ENCODE measurements at places on chromosomes 7 and 10. TPM values are rescaled to one million over a fixed set of nuclear protein-coding genes. Genes with fewer than 3 reads are reported as not detected.

The SLC39A12 gene
- not detected for total RNA-seq

- no peak for DNase-seq
- H3K27ac ChIP-seq, result no peak overlapping the region
- H3K4me1 ChIP-seq, result no peaks in the 10 kb centered on the region
- no peaks in the 10 kb centered on the region for H3K27me3 ChIP-seq
These were observed 293.6 kb upstream of the ZMIZ1 start for GRCh38 chr10:78774999-78775711.

The RET gene
- total RNA-seq, result 0.32 TPM

GRCh38 chr7:106260136-106260561 lies 24.6 kb downstream of the NAMPT start:
- no peak for DNase-seq
- H3K27me3 ChIP-seq, result no peaks in the 10 kb centered on the region
- no peak overlapping the region for H3K4me3 ChIP-seq
- peak overlapping the region; percentile 83 for H3K27ac ChIP-seq
- peaks cover 92% of the 10 kb centered on the region for H3K36me3 ChIP-seq
- peaks cover 81% of the 10 kb centered on the region for H3K4me1 ChIP-seq

DNA sequence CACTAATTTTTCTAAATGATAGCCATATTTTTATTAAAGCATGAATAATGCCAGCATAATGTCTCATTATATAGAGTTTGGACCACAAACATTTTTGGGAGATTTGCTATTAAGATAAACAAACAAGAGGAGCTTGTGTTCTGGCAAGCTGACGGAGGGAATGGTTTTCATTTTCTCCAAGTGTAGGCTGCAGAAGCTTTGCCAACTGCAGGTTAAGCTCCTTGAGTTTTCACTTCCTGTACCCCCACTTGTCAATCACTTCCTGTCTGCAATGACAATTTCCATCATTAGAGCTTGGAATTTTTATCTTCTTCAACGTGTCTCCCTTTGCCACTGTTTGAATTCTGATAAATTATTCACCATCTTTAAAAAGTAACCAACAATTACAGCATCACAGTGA lies 13.4 kb downstream of the EBF3 start:
- no peak overlapping the region for H3K4me3 ChIP-seq
- no peak for DNase-seq
- peaks cover 22% of the 10 kb centered on the region for H3K27me3 ChIP-seq
- no peaks in the 10 kb centered on the region for H3K4me1 ChIP-seq
- no peak overlapping the region for H3K27ac ChIP-seq

The SLC26A5 gene
- not detected for total RNA-seq

The ZNF239 gene
- total RNA-seq, result 2.4 TPM

The RGS10 gene
- 186 TPM for total RNA-seq

- H3K4me1 ChIP-seq, result peaks cover 32% of the 10 kb centered on the region
- H3K36me3 ChIP-seq, result peaks cover 16% of the 10 kb centered on the region
- peak overlapping the region; percentile 89 for H3K4me3 ChIP-seq
- H3K27ac ChIP-seq, result peak overlapping the region; percentile 83
- no peaks in the 10 kb centered on the region for H3K27me3 ChIP-seq
- DNase-seq, result no peak
These were observed 809 bp upstream of the OGA start for GRCh38 chr10:101818872-101819633.

- DNase-seq, result no peak
- no peaks in the 10 kb centered on the region for H3K27me3 ChIP-seq
- H3K4me3 ChIP-seq, result no peak overlapping the region
- H3K27ac ChIP-seq, result no peak overlapping the region
- peaks cover 4% of the 10 kb centered on the region for H3K4me1 ChIP-seq
These were observed 18.1 kb downstream of the ANKRD16 start for GRCh38 chr10:5871596-5871995.

- no peak for DNase-seq
- H3K27me3 ChIP-seq, result no peaks in the 10 kb centered on the region
- H3K4me1 ChIP-seq, result no peaks in the 10 kb centered on the region
- no peak overlapping the region for H3K27ac ChIP-seq
- no peak overlapping the region for H3K4me3 ChIP-seq
These were observed 470.8 kb upstream of the KCND2 start for GRCh38 chr7:119802147-119802546.

- H3K27me3 ChIP-seq, result no peaks in the 10 kb centered on the region
- no peaks in the 10 kb centered on the region for H3K36me3 ChIP-seq
These were observed 141.7 kb downstream of the MACC1 start for GRCh38 chr7:20075440-20075839.

DNA sequence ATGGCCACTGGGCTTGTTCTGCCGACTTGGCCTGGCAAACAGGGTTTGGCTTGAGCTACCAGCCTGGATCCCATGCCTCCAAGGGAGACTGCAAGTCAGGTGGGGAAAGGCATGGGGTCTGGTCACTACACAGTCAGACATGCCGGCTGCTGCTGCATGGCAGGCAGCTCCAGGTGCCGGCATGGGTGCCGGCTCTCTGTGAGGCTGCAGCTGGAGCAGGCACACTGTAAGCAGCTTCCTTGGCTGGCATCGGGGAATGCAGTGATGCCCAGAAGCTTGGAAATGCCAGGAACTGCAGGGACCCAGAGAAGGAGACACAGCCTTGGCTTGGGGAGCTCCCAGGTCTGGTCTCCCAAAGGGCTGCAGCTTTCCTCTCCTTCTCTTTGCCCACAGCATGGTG lies 305.5 kb upstream of the NRG3 start:
- H3K27ac ChIP-seq, result no peak overlapping the region
- no peaks in the 10 kb centered on the region for H3K36me3 ChIP-seq

The TMEM184A gene
- 0.14 TPM for total RNA-seq

GRCh38 chr7:35777121-35777520 lies 23.7 kb upstream of the SEPTIN7 start:
- H3K4me1 ChIP-seq, result no peaks in the 10 kb centered on the region
- no peak for DNase-seq
- no peak overlapping the region for H3K27ac ChIP-seq

- no peaks in the 10 kb centered on the region for H3K4me1 ChIP-seq
- H3K36me3 ChIP-seq, result no peaks in the 10 kb centered on the region
- no peak within 1 kb of the TSS for H3K4me3 ChIP-seq
These were observed at the start of gene MAT1A for GRCh38 chr10:80289451-80290287. MAT1A (minus strand) TSS chr10:80289658; CDS start chr10:80289423, 235 bp downstream.

The EPO gene
- total RNA-seq, result not detected

GRCh38 chr10:43816351-43817321 lies 168.0 kb upstream of the ZNF32 start:
- peak overlapping the region; percentile 80 for H3K27ac ChIP-seq
- H3K4me1 ChIP-seq, result peaks cover 41% of the 10 kb centered on the region
- peak overlapping the region; percentile 16 for H3K4me3 ChIP-seq
- H3K36me3 ChIP-seq, result no peaks in the 10 kb centered on the region
- DNase-seq, result peak; percentile 90
- no peaks in the 10 kb centered on the region for H3K27me3 ChIP-seq

The LRRC18 gene
- total RNA-seq, result not detected

DNA sequence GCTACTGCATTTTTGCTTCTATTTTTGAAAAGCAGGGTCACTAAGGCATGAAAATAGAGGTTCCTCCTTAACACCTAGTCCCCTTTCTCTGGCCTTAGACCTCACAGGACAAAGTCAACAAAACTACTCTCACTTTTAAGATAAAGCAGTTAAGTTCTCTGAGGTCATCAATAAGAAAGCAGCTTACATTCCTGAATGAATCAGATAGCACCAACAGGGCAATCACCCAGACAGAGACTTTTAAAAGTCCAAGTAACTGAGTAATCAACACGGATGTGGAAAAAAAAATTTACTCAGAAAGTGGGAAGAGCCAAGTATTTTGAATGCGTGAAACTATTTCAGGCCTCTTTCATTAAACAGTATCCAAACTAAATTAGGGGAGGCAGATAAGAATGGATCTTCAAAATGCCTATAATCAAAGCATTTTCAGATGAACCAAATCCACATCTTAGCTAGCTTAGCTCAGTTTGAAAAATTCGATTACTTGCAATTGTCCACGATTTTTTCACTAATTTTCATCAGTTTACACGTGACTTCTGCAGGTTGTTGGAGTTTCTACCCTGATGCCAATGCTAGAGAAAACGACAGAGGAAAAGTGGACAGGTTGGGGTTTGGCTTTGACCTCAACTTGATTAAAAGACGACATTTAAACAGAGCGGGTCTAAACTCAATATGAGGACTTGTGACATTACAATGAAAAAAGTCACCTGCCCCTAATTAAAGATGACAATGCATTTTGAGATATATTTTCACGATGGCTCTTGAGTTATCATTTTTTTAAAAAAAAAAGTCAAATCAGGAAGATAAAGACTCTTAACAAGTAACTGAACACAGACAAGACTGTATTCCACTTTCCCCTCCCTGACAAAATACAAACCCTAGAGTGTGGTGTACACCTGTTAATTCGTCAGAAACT lies 1.6 kb downstream of the BEND7 start:
- peaks cover 56% of the 10 kb centered on the region for H3K27me3 ChIP-seq
- no peak for DNase-seq
- H3K36me3 ChIP-seq, result no peaks in the 10 kb centered on the region
- peaks cover 8% of the 10 kb centered on the region for H3K4me1 ChIP-seq

DNA sequence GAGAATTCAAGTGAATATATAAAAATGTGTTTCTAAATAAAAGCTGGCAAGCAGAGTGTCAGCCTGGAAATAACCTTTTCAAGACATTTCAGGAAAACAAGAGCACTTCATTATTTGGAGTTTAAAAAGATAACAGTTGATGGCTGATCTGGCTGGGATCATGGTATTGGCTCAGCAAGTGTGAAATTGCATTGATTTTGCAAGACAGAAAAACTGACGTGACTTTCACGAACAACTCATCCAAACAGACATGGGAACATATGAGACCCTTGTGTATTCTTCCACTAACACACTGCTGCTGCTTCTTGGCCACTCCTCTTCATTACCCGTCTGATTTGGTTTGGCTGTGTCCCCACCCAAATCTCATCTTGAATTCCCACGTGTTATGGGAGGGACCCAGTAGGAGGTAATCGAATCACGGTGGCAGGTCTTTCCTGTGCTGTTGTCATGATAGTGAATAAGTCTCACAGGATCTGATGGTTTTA lies 108.5 kb downstream of the RAB18 start:
- H3K27ac ChIP-seq, result no peak overlapping the region
- H3K4me1 ChIP-seq, result no peaks in the 10 kb centered on the region
- no peak for DNase-seq
- H3K27me3 ChIP-seq, result peaks cover 6% of the 10 kb centered on the region
- H3K36me3 ChIP-seq, result no peaks in the 10 kb centered on the region

DNA sequence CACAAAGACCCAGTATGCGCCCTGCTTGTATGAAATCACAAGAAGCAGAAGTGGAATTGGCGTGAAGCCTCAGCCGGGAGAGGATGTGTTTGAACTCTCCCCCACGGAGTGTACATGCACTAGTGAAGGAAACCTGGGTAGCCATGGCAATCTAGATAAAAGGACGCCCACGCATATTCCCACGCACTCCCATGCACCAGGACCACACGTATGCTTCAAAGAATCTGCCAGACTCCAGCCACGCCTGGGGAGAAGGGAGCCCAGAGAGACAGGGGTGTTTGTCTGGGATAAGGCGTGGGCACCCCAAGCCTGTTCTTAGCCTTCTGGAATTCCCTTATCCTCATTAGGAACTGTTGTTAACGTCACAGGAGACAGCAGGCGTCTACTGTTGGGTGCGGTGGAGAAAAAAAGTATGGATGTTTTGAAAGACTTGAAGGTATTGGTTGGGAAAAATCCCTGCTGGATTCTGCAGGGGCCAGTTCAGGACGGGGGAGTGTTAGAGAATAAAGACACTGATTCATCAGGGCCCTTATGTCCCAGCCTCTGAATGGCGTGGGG lies 28.9 kb upstream of the ECHDC3 start:
- H3K27ac ChIP-seq, result no peak overlapping the region
- DNase-seq, result no peak
- peaks cover 28% of the 10 kb centered on the region for H3K4me1 ChIP-seq
- peaks cover 51% of the 10 kb centered on the region for H3K27me3 ChIP-seq
- no peaks in the 10 kb centered on the region for H3K36me3 ChIP-seq

The GSTO2 gene
- 2.8 TPM for total RNA-seq

DNA sequence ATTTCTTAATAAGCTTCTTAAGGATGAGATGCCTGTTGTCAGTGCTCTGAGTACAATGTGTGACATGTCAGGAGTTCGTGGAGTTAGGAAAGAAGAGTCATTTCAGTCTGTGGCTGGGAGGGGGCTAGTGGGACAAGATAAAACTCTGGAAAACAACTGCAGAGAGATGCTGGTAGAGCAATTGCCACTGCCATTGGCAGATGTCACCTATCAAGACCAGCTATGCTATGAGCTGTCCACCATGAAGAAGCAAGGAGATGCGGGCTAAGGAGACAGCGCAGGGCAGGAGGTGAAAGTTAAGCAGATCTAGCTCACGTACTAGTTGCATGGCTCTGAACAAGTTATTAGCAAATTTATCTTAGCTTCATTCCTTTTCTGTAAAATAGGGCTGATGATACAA lies 756.7 kb downstream of the KCNMA1 start:
- DNase-seq, result no peak
- H3K27ac ChIP-seq, result no peak overlapping the region
- no peak overlapping the region for H3K4me3 ChIP-seq

The FAM25G gene
- total RNA-seq, result not detected

The NKX2-3 gene
- total RNA-seq, result not detected

GRCh38 chr7:114930829-114931655 lies 9.1 kb downstream of the MDFIC start:
- peaks cover 34% of the 10 kb centered on the region for H3K4me1 ChIP-seq
- no peaks in the 10 kb centered on the region for H3K27me3 ChIP-seq
- H3K4me3 ChIP-seq, result no peak overlapping the region
- H3K27ac ChIP-seq, result no peak overlapping the region
- H3K36me3 ChIP-seq, result peaks cover 12% of the 10 kb centered on the region
- no peak for DNase-seq

GRCh38 chr10:70163448-70163847 lies 6.9 kb downstream of the SAR1A start:
- DNase-seq, result peak; percentile 46
- peaks cover 80% of the 10 kb centered on the region for H3K4me1 ChIP-seq
- H3K27me3 ChIP-seq, result no peaks in the 10 kb centered on the region
- H3K27ac ChIP-seq, result peak overlapping the region; percentile 90

The NKX1-2 gene
- total RNA-seq, result not detected

DNA sequence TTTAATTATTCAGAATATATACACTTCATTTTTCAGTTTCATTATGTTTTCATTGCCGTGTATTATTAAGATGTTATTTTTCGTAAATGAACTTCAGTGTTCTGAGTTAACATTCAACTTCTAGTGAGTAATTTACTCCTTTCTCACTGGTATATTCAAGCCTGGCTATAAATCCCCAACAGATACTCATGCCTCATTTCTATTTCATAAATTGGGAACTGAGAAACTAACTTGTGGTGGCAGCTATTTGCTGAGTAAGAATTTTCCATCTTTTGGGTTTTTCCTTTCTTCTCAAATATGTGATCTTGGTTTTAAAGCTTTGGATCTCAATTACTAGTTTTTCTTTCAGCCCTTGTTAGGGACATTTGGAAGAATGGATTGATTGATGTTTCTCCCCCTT lies 281.1 kb downstream of the CDK14 start:
- H3K27me3 ChIP-seq, result no peaks in the 10 kb centered on the region
- DNase-seq, result no peak
- no peaks in the 10 kb centered on the region for H3K36me3 ChIP-seq
- H3K27ac ChIP-seq, result no peak overlapping the region

The ARHGEF35 gene
- 5.1 TPM for total RNA-seq

The SRRM3 gene
- 0.09 TPM for total RNA-seq
